ENCODE measurements at places on chromosomes 1 and 21.

DNA sequence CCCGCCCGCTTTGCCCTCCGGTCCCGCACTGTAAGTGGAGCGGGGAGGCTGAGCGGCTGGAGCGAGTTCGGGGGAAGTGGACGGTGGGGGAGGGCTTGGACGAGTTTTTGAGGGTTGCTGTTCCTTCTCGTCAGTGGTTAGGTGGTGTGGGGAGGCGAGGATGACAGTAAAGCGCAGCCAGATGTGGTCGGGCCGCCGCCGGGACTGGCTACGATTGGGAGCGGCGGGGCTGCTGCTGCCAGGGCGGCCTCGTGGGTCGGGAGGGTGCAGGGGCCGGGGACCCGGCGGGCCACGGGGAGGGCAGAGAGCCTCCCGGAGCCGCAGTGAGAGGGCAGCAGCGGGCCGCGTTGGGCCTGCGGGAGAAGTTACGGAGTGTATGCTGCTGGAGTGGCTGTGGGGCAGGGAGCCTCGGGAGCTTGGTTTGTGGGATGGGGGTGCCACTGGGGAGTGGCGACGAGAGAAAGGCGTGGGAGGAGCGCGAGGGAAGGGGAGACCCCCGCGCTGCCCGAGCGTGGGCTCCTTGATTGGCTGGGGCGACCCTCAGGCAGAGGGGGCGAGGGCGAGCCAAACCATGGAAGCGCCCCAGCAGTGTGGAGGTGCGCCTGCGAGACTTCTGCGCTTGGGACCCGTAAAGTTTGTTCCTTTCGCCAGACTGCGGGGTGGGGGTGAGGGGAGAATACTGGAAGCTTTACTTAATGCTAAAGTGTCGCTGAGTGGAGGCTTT, 2.1 kb downstream of the ADGRL2 start:
- DNase-seq = peak; percentile 61

DNA sequence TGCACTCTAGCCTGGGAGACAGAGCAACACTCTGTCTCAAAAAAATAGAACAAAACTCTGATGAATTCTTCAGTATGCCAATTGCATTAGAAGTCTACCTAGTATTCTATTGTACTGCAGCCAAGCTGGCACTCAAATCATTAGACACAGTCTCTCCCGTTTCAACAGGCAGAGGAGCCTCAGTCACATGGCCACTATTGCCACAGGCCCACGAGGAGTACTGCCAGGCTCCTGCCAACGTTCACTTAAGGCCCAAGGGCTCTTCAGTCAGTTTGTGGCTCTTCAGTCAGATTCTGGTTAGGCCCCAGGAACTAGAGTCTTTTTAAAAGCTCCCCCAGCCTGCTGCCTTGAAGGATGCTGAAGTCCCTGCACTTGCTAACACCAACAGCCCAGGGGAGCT, 73.4 kb downstream of the SH3BGR start:
- DNase-seq = no peak

DNA sequence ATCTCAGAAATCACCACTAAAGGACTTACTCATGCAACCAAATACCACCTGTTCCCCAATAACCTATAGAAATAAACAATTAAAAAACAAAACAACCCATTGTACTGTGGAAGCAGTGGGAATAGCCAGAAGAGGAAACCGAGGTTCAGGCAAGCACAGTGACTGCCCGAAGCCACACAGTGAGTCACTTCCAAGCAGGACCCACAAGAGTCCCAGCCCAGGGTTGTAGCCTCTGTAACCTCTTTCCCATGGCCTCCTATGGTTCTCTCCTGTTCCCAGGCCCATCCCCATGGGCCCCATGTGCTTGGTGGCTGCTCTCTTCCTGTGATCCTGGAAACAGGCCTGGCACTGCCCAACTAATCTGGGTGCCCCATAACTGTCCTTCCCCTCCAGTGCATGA, 29.0 kb upstream of the HTR1D start:
- no peak for DNase-seq

- no peak for DNase-seq
Measured at GRCh38 chr1:173206816-173207568, at the start of gene TNFSF4. Gene TNFSF4, minus strand, starts transcription at chr1:173207331. Its CDS starts 155 bp downstream, at chr1:173207176.

DNA sequence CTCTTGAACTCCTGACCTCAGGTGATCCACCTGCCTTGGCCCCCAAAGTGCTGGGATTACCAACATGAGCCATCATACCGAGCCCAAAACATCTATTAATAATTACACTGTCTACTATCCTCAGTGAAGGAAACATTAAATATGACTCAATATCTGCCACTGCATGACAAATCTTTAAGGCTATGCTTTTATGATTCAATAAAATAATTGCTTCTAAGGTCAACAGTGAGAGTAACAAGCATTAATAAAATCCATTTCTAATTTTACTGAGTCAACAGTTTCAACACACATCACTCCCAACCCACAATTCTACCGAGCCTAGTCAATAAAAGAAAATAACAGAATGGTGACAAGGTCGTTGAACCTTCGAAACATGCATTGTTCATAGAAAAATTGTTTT, 125.5 kb upstream of the CHRM3 start:
- no peak for DNase-seq

- DNase-seq = no peak
Measured at GRCh38 chr1:201914456-201915235, 25.9 kb downstream of the SHISA4 start.

- no peak for DNase-seq
Measured at GRCh38 chr1:87314091-87314490, 14.6 kb upstream of the LMO4 start.

All from progenitor cell of endocrine pancreas (in vitro differentiated cells).